ENCODE measurements at places on chromosomes 4 and X.

- H3K27ac ChIP-seq = no peak overlapping the region
- no peak overlapping the region for H3K4me3 ChIP-seq
- H3K36me3 ChIP-seq = no peaks in the 10 kb centered on the region
- no peaks in the 10 kb centered on the region for H3K4me1 ChIP-seq
Measured at GRCh38 chr4:108370291-108371141, 201.8 kb upstream of the LEF1 start.

- DNase-seq = no peak
- no peak overlapping the region for H3K27ac ChIP-seq
- H3K4me3 ChIP-seq = no peak overlapping the region
- H3K27me3 ChIP-seq = no peaks in the 10 kb centered on the region
- H3K36me3 ChIP-seq = no peaks in the 10 kb centered on the region
- H3K4me1 ChIP-seq = peaks cover 11% of the 10 kb centered on the region
Measured at GRCh38 chr4:99817309-99817890, 773 bp downstream of the DAPP1 start.

- no peaks in the 10 kb centered on the region for H3K4me1 ChIP-seq
- H3K4me3 ChIP-seq = no peak overlapping the region
- no peaks in the 10 kb centered on the region for H3K27me3 ChIP-seq
- H3K27ac ChIP-seq = no peak overlapping the region
Measured at GRCh38 chr4:130035391-130035790, 939.4 kb downstream of the C4orf33 start.

GRCh38 chr4:120691106-120691505, 231.4 kb downstream of the PRDM5 start:
- H3K4me1 ChIP-seq = no peaks in the 10 kb centered on the region
- no peaks in the 10 kb centered on the region for H3K36me3 ChIP-seq
- no peak overlapping the region for H3K27ac ChIP-seq
- DNase-seq = no peak
- no peak overlapping the region for H3K4me3 ChIP-seq
- no peaks in the 10 kb centered on the region for H3K27me3 ChIP-seq

DNA sequence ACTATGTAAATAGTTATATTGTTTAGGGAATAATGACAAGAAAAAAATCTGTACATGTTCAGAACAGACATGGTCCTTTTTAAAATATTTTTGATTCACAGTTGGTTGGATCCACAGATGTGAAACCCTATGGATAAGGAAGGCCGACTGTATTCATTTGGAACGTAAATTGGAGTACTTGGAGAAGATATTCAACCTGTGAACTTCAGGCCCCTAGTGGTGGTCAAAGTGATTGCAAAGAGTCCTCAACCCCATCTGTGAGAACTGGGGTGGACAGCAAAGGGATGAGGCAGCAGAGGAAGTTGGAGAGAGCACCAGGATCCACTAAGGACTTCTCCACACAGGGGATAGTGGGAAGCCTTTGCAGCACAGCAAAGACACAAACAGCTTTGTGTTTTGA, 6.2 kb upstream of the CXCL13 start:
- no peak for DNase-seq
- H3K4me1 ChIP-seq = peaks cover 12% of the 10 kb centered on the region
- H3K36me3 ChIP-seq = no peaks in the 10 kb centered on the region
- H3K27ac ChIP-seq = no peak overlapping the region
- H3K4me3 ChIP-seq = no peak overlapping the region
- H3K27me3 ChIP-seq = no peaks in the 10 kb centered on the region

- H3K27me3 ChIP-seq = no peaks in the 10 kb centered on the region
- no peaks in the 10 kb centered on the region for H3K4me1 ChIP-seq
- H3K27ac ChIP-seq = no peak overlapping the region
- no peak overlapping the region for H3K4me3 ChIP-seq
- no peaks in the 10 kb centered on the region for H3K36me3 ChIP-seq
Measured at GRCh38 chr4:30821275-30821674, 101.1 kb downstream of the PCDH7 start.

- no peaks in the 10 kb centered on the region for H3K4me1 ChIP-seq
- H3K27ac ChIP-seq = no peak overlapping the region
- no peak overlapping the region for H3K4me3 ChIP-seq
- H3K36me3 ChIP-seq = no peaks in the 10 kb centered on the region
- no peak for DNase-seq
- no peaks in the 10 kb centered on the region for H3K27me3 ChIP-seq
Measured at GRCh38 chr4:164890691-164891090, 13.7 kb downstream of the APELA start.

DNA sequence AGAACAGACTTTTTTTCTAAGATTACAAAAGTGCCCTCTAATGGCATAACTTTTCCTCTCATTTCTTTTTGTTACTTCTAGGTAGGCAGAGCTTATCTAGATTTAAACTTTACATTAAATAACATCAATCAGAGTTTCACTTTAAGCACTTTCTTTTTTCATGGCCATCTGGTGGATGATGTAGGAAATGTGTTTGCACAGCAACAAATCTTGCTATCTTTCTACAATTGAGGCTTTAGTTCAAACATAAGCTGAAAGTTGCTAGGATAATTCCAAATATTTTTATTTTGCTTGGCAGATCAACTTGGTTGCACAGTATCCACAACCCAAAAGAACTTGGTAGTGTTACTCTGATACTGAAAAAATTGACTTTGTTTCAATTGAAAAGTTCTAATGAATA, 22.0 kb downstream of the NDNF start:
- H3K36me3 ChIP-seq = no peaks in the 10 kb centered on the region
- H3K27ac ChIP-seq = no peak overlapping the region
- H3K27me3 ChIP-seq = no peaks in the 10 kb centered on the region
- no peak overlapping the region for H3K4me3 ChIP-seq
- DNase-seq = no peak
